ENCODE measurements at places on chromosomes 16 and 17.

- DNase-seq: no peak
These were observed 15.1 kb downstream of the BAIAP2 start for GRCh38 chr17:81049973-81050551.

- no peak for DNase-seq
These were observed 224.3 kb downstream of the MSI2 start for GRCh38 chr17:57480438-57481196.

DNA sequence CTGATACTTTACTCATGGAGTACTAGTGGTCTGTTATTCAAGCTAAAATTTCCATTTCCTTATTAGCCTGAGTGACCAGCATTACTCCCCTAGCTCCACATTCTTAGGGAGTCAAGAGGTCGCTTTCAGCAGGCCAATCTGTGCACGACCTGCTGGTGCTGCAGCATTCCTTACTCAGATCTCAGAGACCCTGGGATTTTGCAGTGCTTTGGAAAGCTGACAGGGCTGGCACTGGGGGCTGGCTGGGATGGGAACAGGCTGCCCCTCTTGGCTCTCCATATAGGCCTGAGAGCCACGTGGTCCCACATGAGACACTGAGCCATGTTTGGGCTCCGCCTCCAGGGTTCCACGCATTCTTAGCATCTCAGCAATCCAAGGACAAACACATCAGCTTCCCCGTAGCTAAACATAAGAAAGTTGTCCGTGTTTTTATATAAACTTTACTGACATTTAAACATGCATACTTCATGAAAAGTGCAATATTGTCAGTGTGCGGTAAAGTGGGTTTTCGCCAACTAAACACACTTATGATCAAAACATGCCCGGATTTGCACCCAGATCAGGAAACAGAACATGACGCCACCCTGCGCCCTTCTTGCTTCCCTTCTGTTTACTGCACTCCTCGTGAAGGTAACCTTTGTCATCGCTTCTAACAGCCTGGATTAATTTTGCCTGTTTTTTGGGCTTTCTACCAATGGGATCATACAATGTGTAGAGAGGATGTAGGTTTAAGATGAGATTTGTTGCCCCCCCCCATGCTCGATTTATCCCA lies 254.5 kb upstream of the CACNG5 start:
- no peak for DNase-seq

DNA sequence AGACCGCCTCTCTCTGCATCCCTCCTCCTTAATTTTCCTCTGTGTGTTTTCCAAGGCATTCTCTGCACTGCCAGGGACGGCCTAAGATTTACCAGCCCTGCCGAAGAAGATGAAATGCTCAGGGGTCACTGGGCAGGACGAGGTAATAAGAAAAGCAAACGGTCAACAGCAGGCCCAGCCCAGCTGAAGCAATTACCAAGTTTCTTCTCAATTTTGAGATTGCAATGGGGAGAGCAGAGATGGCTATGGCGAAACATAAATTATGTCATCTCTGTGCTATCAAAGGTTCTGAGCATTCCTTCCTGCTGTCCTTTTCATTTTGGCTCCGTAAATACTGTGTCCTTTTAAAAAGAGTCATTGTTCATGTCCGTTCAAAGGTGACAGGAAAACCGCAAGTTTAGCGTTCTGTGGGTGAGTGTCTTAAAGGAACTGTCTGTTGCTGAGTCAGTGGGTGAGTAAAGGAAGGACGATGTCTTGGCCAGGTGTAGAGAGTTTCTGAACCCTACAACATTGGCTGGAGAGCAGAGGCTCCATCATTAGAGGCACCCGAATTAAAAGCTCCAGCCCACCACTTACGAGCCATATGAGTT lies 753.9 kb upstream of the EEF2KMT start:
- no peak for DNase-seq
